ENCODE measurements at places on chromosomes 6 and 20. TPM values are rescaled to one million over a fixed set of nuclear protein-coding genes. Genes with fewer than 3 reads are reported as not detected.

Gene TNFRSF6B
- 12.6 TPM for total RNA-seq

Gene ATP9A
- total RNA-seq, result 7.9 TPM

Gene KHDC1
- total RNA-seq, result 5.8 TPM

Gene PAK5
- total RNA-seq, result 0.46 TPM

Gene CST7
- not detected for total RNA-seq

Gene TAGAP
- total RNA-seq, result not detected

Gene FOXA2
- total RNA-seq, result 0.33 TPM

Gene TBX18
- 8.2 TPM for total RNA-seq

Gene MAP3K5
- total RNA-seq, result 3.4 TPM

Gene ZNF165
- total RNA-seq, result 0.71 TPM

Gene NFATC2
- total RNA-seq, result 0.18 TPM

Gene RBPJL
- not detected for total RNA-seq

Gene TRDN
- not detected for total RNA-seq

Gene SIRPB1
- total RNA-seq, result 0.11 TPM

Gene NEU1
- 46.6 TPM for total RNA-seq

Gene TTI1
- 17.8 TPM for total RNA-seq

Gene PNLDC1
- total RNA-seq, result not detected

Gene ARMH2
- total RNA-seq, result not detected

Gene CD93
- total RNA-seq, result under 0.01 TPM

Gene CST9L
- total RNA-seq, result not detected

Gene SRSF12
- total RNA-seq, result 0.51 TPM

Gene RPL10A
- total RNA-seq, result 1,576 TPM

Gene GPX5
- total RNA-seq, result not detected

Gene SIRPD
- total RNA-seq, result not detected

Gene DCBLD1
- total RNA-seq, result 21.0 TPM

Gene SAMD3
- not detected for total RNA-seq

Gene ROS1
- total RNA-seq, result 0.71 TPM

Gene SLC22A2
- total RNA-seq, result 1.1 TPM

Gene SLC17A2
- total RNA-seq, result not detected

Gene PRSS16
- 4.3 TPM for total RNA-seq

Gene OR2B2
- not detected for total RNA-seq

Data from Daoy (cell line).